ENCODE measurements at places on chromosomes 12 and 14.

DNA sequence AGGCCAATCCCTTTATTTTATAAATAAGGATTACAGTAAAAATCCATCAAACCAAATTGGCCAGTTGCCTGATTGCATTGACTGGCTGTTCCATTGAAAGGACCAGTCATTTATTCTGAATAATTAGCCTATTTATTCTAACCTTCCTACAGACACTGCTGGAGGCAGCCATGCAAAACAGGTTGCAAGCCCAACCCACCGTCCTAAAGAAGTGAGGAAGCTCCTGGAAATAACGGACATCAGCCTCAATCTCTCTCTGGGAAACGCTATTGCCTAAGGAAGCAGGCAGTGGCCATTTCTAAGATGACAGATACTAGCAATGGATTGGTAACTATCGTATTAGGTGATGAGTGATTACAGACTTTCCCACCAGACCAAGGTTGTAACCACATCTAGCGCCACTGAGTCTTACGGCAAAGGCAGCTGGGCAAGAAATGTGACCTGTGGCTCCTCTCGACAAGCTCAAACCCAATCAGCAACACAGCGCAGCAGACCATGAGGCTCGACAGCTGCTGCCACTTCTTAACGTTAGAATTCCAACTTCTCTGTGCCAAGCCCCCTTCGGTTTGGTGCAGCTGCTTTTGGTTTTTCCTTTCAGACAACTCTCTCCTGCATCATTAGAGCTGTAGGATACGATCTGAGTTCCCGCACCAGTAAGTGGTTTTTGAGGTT lies 134.2 kb downstream of the KCNK10 start:
- no peak for DNase-seq

- DNase-seq, result no peak
Measured at GRCh38 chr14:20732477-20732876, 13.2 kb upstream of the EDDM3A start.

GRCh38 chr14:59739794-59740193 lies 130.8 kb downstream of the RTN1 start:
- no peak for DNase-seq

DNA sequence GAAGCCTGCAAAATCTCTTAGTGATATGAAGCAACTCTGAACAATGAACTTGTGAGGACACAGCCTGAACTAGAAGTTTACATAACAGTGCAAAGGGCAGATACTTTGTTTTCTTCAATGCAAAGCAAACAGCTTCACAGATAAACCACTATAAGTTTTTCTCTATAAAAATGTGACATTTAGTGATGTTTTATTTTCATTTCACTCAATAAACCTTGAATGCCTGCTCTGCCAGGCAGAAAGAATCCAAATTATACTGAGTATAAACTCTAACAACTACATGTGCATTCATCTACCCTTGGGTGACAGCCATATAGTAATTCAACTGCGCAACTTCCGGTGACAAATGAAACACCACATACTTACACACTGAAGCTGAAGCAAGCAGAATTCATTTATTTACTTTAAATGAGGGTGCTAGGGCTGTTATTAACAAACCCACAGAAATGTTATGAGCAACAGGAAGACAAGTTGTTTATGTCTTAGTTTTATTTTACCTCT lies 10.3 kb downstream of the DCP1B start:
- DNase-seq, result no peak

DNA sequence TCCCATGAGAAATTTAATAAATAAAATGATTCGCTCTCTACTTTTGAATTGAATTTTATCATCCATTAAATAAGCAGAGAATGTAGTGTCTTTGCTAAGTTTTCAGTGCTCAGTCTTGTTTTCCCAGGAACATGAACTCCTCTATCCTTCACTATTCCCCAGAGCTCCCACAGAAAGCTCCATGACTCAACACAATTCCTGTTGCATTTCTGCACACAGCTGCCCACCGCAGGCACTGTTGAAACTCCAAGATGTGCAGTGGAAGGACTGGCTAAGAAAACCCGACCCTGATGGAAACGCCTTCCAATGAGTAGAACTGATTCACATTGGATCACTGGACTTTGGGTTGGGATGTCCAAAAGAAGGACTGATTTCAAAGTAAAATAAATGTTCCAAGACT lies 202.4 kb upstream of the AMIGO2 start:
- DNase-seq, result no peak

DNA sequence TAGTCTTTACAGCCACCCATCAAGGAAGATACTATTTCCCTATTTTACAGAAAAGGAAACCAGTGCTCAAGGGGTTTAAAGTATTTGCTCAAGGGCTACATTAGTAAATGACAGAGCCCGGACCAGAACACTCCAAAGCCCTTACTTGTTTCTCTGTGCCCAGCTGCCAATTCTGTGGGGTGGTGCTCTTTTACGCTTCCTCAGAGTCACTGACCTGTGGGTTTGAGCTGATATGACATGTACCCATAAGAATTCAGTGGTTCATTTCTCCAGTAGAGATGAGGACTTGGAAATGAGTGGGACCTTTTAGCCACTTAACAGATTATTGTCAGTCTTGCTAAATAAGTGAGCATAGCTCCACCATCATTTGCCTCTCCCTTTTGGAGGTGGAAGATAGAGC lies 37.4 kb upstream of the NKX2-8 start:
- no peak for DNase-seq
